ENCODE measurements at places on chromosomes 2 and 18.
A peak's percentile ranks its signal among the peaks of the same experiment; 100 is the strongest.

DNA sequence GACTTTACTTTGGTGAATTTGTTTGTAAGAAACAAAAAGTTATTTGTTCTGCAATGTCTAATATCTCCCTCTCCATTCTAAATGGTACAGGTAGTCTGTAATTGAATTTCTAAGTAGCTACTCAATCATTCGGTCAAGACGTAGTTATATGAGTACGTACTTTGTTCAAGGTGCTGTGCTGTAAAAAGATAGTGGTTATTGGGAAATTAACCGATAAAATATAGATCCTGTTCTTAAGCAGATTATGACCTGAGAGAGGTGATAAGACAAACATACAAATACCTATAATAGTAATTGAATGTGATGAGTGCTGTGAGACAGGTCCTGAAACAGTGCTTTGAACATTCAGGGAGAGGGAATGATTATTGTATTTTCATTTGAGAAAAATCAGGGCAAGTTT lies 7.1 kb downstream of the NCOA1 start:
- no peak for DNase-seq

GRCh38 chr18:1011349-1011748 lies 106.7 kb downstream of the ADCYAP1 start:
- no peak for DNase-seq

GRCh38 chr18:32373505-32373904 lies 97.2 kb downstream of the GAREM1 start:
- no peak for DNase-seq

DNA sequence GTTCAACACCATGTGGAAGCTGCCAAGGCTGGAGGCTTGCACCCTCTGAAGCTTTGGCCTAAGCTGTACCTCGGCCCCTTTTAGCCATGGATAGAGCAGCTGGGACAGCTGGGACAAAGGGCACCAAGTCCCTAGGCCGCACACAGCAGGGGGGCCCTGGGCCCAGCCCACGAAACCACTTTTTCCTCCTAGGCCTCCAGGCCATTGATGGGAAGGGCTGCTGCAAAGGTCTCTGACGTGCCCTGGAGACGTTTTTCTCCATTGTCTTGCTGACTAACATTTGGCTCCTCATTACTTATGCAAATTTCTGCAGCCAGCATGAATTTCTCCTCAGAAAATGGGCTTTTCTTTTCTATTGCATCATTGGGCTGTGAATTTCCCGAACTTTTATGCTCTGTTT lies 13.7 kb downstream of the RAPGEF4 start:
- no peak for DNase-seq

GRCh38 chr2:199847181-199847864 lies 3.7 kb downstream of the FTCDNL1 start:
- DNase-seq = no peak

GRCh38 chr2:112198780-112199179 lies 56.1 kb downstream of the ZC3H8 start:
- peak; percentile 45 for DNase-seq

DNA sequence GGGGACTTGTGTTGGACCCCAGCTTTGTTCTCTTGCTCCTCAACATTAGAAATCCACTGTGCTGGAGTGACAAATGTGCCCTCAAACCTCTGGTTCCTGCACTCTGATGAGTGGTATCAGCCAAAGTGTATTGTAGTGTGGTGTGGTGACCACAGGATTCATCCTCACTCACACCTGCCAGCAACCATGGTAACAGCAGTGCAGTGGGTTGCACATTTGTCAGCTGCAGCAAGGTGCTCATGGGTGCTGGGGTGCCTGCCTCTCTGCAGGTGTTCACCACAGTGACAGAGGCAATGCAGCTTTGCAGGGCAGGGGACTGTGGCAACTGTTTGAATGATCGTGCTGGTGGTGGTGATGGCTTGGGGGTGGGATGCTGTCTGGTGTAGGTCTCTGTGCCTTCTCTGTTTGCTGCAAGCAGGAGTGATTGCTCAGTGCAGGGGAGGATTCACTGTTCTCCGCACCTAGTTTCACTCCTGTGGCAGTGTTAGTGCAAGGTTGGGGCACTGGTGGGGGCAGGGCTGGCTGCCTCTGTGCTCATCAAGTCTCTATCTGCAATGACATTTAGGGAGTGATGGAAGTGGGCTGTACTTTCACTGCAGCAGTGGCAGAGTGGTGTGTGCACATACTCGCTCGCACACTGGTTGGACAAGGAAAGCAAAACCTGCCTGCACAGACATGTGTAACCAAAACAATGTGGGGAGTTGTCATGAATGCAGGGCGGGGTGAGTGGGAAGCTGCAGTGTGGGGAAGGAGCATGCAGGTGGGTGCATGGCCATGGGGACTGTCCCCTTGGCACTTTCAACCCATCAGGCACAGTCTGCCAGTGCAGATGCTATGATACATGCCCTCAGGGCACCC lies 301.1 kb downstream of the PIK3C3 start:
- DNase-seq = no peak

GRCh38 chr2:73163483-73164367 lies 38.6 kb upstream of the NOTO start:
- peak; percentile 79 for DNase-seq

DNA sequence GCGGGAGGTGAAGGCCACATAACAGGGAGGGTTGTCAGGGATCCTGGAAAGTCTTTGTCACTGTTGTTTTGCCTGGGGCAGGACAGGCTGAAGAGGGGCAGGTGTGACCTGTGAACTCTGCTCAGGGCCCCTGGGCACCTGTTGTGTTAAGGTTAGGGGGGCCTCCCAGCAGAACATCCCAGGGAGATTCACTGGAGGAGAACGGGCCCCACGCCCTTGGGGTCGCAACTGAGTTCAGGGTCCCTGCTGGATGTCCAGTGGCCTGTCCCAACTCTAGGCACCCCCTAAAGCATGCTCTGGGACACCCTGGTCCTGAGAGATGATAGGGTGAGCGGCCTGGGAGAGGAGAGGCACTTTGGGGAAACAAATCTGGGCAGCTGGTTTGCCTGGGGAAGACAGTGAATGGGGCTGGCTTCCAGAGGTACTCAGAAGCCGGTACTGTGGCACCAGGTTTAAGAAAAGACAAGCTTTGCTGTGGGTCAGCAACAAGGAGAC lies 22.9 kb downstream of the GPR35 start:
- no peak for DNase-seq

- no peak for DNase-seq
Measured at GRCh38 chr2:61419129-61419528, 51.8 kb downstream of the USP34 start.

DNA sequence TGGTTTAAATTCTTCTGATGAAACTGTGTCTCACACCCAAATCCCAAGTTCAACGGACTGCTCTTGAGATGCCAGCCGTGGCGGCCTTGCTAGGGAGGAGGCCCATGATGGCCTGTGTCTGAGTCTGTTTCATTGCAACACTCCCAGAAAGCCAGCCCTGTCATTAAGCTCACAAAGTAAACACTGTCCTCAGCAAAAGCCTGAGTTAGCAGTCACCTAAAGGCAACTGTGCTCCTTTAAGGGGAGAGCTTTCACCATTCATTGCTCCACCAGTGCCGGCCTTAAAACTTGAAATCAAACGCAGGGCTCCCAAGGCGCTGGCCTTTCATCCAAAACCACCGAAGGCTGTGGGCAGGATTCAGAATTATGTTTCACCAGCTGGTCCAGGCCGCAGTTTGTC lies 42.5 kb upstream of the PPP1CB start:
- DNase-seq = peak; percentile 51

GRCh38 chr2:23803264-23803964 lies 123.5 kb downstream of the ATAD2B start:
- DNase-seq = peak; percentile 85

GRCh38 chr2:10350761-10351160 lies 48.1 kb downstream of the HPCAL1 start:
- DNase-seq = no peak

DNA sequence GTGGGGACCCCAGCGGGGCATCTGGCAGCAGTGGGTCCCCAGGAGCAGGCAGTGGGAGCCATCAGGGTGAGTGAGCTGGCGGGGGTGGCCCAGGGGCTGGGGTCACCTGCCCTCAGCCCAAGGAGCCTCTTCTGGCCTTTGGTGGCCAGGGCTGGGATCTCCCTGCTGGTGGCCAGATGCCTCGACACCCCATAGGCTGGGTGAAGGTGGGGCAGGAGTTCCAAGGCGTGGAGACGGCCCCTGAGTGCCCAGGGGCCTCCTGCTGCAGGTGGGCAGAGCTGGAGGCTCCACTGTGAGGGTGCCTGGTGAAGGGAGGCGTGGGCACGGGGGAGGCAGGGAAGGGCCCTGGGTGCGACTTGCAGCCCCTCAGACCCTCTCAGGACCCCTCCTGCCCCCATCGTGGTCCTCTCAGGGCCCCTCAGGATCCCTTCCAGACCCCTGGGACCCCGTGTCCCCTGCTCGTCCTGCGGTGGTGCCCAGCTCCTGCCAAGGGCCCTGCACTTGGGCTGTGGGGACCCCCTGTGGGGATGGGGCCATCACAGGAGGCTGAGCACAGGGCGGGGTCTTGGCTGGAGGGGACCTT lies 5.0 kb upstream of the GPR35 start:
- no peak for DNase-seq

DNA sequence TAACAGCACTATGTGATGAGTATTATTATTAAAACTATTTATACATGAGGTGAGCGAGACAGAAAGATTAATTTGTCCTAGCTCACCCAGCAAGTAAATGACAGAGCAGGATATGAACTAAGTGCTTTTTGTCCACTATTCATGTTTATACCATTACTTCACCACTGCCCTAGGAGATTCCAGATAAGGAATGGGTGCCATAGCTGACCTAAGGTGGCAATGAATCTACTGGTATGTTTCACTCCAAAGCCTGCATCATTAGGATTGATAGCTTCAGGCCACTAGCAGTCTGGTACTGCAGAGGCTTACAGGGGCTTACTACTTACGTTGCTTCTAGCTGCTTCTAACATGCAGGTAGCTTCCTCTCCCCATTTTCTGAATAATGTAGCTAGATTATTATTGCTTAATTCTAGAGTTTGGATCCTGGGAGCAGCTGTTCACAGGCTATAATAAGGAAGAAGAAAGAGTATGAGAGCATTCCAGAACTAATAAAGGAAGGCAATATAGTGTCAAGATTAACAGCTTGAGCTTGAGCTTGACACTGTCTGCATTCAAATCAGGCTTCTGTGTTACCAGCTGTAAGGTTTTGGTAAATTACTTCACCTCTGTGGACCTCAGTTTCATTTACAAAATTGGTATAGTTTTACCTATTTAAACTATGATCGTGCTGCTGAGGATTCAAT lies 153.7 kb downstream of the GALNT3 start:
- no peak for DNase-seq

DNA sequence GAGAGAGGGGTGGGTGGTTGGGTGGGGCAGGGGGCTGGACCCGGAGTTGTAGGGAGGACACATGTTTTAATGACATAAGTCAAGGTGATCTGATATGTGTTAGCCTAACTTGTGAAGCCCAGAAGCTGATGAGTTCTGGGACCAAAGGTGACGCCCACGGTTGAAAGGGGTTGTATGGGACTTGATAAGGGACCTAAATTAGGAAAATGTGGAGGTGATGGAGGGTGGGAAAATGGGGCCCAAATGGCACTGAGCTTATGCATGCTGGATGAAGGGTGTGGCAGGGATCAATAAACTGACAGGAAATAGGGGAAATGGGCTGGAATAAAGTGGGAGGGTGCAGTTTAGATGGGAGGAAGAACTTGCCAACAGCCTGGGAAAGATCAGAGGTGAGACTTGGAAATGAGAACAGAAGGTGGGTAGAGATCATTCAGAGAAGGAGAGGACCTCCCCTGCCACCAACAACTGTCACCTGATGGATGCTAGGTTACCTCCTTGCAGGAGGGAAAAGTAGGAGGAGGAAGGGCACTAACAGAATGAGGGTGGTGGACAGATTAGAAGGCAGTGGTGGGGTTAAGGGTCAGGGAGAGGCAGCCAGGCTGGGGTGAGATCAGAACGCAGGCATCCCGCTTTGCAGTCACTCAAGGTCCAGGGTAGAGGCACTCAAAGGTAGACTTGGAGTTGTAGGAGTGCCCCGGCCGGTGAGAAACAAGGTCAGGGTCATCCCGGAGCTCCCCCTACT lies 15.3 kb downstream of the WNT10A start:
- DNase-seq = no peak

All from GM23248 (cell line).